ENCODE measurements at places on chromosomes 2 and 18.

- no peak for DNase-seq
These were observed 7.1 kb downstream of the CKAP2L start for GRCh38 chr2:112757265-112757664.

DNA sequence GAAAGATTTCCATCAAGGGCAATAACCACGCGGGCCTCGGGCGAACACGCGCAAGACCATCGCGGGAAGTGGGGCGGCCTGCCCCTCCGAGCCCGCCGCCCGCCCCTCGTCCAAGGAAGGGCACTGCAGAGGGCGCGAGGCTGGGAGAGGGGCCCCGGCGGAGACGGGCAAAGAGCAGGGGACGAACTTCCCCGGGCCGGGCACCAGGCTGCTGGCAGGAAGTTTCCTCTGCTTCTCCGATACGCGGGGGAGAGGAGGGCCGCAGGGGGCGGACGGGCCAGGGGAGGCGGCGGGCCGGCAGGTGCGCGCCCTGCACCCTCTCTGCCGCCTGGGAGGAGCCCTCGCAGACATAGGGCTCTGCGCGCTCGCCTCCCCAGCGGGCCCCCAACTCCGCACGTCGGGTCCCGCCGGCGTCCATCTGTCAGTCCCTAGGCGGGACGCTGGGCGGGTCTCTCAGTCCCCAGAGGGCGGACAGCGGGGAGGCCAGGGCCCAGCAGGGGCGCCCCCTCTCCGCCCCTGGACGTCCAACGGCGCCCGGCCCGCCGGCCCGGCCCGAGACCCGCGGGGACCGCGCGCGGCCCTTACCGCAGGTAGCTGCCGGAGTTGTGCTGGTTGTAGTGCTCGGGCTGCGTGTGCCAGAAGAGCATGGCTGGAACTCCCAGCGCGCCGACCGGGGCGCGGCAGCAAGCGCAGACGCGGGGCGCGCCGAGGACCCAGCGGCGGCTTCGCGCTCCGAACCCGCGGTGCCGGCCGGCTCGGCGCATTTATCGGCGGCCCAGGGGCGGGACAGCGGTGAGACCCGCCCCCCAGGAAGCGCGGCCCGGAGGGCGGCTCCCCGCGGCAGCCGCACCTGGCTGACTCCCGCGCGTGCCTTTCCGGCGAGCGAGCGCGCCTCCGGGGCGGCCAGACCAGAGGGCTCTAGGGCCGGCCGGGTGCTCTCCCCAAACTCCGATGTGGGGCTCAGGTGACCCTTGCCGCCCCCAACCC lies at the start of gene TFCP2L1:
TSS of gene TFCP2L1 (minus strand) at position 740 of the 987 bp plus-strand sequence. CDS start at position 647, 93 bp downstream.
- DNase-seq, result no peak

- DNase-seq, result peak; percentile 41
These were observed 47.5 kb upstream of the STAM2 start for GRCh38 chr2:152222975-152223637.

DNA sequence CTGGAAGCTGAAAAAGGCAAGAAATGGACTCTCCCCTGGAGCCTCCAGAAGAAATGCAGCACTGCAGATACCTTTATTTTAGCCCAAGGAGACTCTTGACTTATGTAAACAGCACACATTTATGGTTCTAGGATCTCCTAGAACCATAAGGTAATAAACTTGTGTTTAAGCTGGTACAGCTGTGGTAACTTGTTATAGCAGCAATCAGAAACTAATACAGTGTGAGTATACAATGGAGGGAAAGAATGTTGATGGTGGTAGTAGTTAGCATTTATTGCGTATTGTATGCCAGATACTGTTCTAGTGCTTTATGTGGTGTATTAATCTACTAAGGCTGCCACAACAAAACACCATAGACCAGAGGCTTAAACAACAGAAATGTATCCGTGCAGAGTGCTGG lies 40.6 kb downstream of the FOSL2 start:
- no peak for DNase-seq

- DNase-seq, result no peak
These were observed 66.4 kb downstream of the PAX3 start for GRCh38 chr2:222232372-222232771.

- DNase-seq, result no peak
These were observed 221.4 kb upstream of the PXDN start for GRCh38 chr2:1965726-1966125.

DNA sequence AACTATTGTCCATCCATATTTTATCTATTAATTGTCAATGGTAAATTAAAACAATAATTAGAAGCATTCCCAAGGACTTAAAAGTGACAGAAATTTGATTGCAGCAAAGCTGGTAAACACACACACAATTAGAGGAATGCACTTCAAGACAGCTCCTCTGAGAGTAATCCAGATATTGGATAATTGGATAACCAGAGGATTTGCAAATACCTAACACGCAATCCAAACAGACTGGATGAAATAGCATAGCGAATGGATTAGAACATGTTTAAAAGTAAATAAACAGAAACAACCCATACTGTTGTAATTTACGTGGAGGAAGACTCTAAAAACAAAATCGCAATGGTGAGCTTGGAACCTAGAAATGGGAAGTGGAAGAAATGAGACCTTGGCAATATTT lies 239.8 kb downstream of the METTL4 start:
- DNase-seq, result no peak

DNA sequence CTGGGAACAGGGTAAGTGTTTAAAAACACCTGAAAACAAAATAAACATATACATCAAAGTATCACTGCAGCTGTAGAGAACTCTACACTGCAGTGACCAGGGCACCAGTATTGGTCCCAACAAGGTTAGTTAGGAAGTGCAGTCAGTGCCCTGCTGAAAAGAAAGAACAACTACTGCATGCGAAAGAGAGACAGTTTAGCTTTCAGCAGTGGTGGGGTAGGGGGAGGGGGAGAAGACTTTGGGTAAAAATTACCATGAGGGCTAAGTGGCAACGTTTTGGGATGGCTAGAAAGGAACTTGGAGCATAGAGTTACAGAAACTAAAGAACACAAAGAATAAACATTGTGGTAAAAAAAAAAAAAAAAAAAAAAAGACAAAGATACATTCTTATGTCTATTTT lies 112.1 kb downstream of the UPP2 start:
- DNase-seq, result no peak

GRCh38 chr2:238657132-238658053 lies 190.5 kb upstream of the TWIST2 start:
- DNase-seq, result no peak

GRCh38 chr18:43077510-43078308 lies 37.8 kb downstream of the RIT2 start:
- DNase-seq, result no peak

DNA sequence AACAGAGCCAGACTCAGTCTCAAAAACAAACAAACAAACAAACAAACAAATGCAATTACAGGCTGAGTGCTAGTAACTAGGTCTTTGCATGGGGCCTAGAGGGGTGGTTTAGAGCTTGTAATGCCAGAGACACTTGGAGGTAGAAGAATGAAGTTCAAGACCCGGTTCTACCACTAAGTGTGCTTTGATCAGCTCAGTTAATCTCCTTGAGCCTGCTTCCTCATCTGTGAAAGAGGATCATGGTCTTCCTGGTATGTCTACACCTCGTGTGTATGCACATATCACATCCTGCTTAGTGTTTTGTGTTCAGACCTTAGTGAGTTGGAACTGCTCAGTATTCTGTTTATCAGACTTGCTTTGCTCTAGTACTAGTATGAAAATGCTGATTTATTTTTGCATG lies 4.8 kb upstream of the ATP6V1C2 start:
- no peak for DNase-seq

DNA sequence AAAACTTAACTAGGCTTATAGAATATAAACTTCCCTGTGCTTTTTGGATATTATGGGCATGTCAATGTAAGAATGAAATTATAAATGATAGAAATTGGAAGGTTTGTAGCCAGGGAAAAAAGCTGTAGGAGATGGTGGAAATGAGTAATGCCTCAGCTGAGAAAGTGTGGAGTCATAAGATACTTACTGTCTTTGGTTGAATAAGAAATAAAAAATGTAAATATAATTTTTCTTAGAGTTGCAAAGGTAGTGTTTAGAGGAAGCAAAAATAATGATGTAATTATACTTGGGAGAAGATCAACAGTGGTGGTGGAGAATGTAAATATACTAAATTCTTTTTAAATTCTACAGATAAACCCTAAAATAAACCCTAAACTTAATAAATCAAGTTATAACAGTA lies 26.2 kb upstream of the RND3 start:
- no peak for DNase-seq

GRCh38 chr18:59907660-59908059 lies 7.9 kb downstream of the PMAIP1 start:
- DNase-seq, result no peak

DNA sequence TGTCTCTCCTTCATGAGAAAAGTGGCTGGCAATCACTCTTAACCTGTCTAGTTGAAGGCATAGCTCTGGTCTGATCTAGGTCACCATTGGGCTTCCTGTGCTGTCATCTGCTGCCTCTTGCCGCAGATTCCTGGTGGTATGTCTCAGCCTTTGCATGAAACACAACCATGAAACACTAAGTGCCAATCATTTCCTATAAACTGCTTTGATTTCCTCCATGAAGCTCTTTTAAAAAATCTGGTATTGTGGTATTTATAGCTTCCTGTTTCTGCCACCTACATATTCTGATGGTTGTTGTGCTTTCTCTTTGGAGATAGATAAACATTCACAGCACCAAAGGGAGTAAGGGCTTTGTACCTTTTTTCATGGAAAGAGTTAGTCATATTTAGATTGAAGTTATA lies 120.0 kb upstream of the EPC2 start:
- DNase-seq, result no peak

- no peak for DNase-seq
These were observed 51.9 kb downstream of the ASAP2 start for GRCh38 chr2:9258501-9258900.

GRCh38 chr2:10658914-10659257 lies 30.9 kb downstream of the NOL10 start:
- DNase-seq, result no peak

GRCh38 chr18:60684843-60685513 lies 312.4 kb upstream of the MC4R start:
- DNase-seq, result no peak

DNA sequence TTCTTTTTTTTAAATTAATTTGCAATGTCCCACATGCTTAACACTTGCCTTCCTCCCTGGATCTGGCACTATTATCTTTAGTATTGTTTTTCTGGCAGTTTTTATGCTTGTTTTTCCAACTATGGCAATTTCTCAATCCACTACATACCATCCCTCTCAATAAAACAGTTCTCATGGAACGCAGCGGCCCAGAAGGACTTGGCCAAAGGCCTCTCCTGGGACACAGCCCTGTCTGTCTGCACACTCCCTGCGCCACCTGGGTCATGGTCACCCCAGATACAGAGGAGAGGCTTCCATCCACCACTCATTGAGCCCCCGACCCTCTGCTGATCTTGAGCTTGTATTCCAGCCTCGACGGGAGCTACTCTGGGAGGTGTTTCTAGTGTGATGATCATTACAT lies 91.2 kb downstream of the TWIST2 start:
- DNase-seq, result peak; percentile 36

GRCh38 chr2:185745864-185746859 lies 7.6 kb downstream of the FSIP2 start:
- no peak for DNase-seq

- DNase-seq, result no peak
These were observed 213.2 kb downstream of the KCNJ3 start for GRCh38 chr2:154911729-154912128.

DNA sequence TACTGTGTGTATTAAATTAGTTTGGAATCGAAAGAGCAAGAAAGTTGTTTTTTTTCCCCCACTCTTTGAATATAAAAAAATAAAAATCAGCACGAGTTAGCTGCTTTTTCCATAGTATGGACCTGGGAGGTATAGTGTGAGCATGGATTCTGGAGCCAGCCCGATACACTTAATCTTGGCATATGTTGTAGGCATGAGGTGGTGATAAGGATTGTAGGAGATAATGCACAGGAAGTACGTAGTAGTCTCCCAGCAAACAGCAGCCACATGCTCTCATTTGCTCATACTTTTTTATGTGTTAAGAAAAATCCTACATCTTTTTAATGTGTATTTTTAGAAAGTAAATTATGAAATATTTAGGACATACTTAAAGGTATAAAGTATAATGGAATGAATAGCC lies 2.1 kb upstream of the DNAJC27 start:
- no peak for DNase-seq

- no peak for DNase-seq
These were observed 111.0 kb downstream of the CERS6 start for GRCh38 chr2:168566974-168567665.

DNA sequence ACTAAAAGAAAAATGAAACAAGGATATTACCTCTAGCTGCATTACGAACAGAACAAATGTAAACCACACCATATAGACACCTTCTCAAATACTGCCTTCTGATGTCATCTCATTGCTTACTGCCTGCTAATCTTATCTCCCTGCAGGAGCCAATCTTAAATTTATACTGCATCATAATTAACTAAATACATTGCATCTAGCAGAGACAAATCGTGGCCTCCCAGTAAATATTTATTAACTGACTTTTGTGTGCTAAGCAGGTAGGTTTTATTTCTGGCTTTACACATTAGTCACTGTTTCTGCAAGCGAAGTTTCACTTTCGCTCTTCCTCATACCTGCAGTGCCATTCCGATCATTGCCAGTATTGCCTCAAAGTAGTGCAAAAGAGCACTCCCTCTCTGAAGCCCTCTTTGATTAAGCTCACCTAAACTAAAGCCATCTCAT lies 67.5 kb downstream of the SPATS2L start:
- no peak for DNase-seq

GRCh38 chr2:171316755-171317337 lies 116.9 kb downstream of the METTL8 start:
- DNase-seq, result no peak

- DNase-seq, result no peak
These were observed 68.1 kb downstream of the RMDN2 start for GRCh38 chr2:37993143-37993542.

DNA sequence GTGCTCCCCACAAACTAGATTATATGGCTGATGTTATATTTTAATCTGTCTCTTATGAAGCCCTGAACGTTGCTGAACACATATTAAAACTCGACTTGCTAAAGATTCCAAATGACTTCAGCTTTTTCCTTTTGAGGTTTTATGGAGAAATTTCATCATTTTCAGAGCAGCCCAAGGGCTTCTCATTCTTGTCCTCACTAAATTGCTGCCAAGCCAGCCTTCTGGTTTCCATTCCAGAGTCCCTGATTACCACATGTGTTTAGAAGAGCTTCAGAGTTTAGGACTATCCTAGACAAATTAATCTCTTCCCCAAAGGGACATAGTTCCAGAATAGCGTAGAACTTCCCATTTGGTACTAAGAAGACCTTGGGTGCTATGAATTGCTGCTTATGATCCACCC lies 77.8 kb upstream of the CCDC195 start:
- no peak for DNase-seq

DNA sequence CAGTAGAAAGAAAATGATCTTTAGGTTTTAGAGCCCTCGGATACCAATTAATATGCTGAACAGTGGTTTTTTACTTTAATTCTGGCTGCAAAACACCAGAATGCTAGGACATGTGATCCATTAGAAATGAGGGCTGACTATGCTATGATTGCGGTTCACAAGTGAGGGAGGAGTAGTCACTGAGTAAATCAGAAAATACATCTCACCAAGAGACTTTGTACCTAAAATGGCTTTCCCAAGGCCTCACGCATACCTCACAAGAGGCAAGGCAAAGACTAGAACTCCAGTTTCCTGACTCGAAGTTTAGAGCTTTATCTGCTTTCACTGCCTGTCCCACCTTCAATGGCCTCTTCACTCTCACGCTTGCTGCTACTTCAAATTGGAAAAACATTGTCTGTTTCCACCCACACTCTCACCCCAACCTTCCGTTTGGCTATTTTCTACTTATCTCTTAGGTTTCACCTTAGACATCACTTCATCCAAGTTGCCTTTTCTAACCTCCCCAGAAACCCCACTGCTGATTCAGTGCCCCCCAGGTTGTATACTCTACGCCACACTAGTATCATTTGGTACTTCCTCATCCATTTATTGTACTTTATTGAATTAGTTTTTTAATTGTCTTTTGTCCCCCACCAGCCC lies 5.1 kb upstream of the MBD2 start:
- no peak for DNase-seq

Data from left ventricle myocardium inferior (tissue), 1 donor.